Right ventricle myocardium inferior (tissue), 1 donor: ENCODE measurements at places on chromosomes 5 and 9. TPM values are rescaled to one million over a fixed set of nuclear protein-coding genes. Genes with fewer than 3 reads are reported as not detected.
A peak's percentile ranks its signal among the peaks of the same experiment; 100 is the strongest.

DNA sequence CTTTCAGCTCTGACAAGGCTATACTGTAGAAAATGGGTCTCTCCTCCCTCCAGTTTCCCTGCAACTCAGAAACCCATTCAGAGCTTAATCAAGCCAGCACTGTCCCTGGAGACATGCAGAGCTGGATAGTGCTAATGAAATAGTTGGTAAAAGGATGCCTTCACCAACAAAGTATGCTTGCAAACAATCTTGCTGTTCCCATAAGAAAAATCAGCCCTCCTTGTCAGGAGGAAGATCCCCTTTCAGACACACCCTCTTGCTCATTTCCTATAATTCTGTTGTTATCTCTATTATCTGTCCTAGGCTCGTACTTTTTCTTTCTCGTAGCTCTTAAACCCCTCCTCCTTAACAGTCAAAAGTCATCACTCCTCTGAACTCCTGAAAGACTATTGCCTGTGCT lies 9.9 kb upstream of the OSMR start:
- DNase-seq = no peak

GRCh38 chr5:168073991-168074800 lies 217.2 kb upstream of the WWC1 start:
- no peak for DNase-seq

- DNase-seq = peak; percentile 81
Measured at GRCh38 chr5:177133853-177134696, 502 bp downstream of the NSD1 start.

- DNase-seq = no peak
Measured at GRCh38 chr5:2898661-2899060, 147.2 kb upstream of the IRX2 start.

DNA sequence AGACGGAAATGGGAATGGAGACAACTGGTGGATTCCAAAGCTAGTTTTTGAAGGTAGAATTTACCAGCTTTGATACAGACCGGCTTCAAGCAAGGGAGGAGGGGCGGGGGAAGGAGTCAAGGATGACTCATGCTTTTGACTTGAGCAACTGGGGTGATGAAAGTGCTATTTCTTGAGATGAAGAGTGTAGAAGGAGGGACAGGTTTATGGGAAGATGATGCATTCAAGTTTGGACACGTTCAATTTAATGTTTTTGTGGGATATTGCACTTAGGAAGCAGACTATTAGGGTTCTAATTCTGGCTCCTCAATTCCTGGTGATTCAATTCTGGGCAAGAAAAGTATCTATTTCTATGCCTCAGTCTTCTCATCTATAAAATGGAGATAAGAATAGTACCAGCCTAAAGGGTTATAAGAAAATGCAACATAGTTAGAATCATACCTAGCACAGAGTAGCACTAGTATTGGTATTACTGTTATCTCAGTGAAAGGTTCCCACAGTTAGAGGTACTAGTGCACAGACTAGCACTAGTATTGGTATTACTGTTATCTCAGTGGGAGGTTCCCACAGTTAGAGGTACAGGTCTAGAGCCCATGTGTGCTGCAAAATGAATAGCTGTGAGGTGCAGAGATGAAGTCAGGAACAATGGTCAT lies 4.6 kb downstream of the NIPAL4 start:
- no peak for DNase-seq

GRCh38 chr5:158824241-158824882 lies 275.4 kb downstream of the EBF1 start:
- DNase-seq = no peak

DNA sequence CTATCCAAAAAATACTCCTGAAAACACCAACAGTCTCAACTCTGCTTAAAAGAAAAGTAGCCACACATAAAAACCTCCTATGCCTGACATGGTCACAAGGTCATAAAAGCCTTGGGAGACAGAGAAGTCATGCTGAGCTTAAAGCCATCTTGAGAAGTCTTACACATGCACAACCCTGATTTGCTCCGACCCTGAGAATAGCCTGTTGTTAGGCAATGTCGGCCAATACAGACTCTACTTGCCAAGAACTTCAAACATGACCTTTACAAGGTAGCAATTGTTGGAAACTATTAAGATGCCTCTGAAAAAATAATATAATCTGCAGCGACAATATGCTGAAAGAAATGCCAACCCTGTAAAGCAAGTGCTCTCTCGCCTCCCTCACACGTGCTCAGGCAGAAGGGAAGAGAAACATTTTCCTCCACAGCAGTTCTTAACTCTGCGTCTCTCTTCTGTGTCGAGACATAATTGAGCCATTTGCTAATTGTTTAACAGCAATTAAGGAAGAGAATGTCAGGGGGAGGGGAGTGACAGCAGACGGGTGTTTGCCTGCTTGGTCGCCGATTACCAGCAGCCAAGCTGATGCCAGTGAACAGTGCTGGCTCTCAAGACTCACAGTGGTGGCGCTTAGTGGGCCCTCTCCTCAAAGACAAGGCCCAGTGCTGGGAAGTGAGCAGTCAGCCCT lies 393.6 kb downstream of the SPOCK1 start:
- DNase-seq = no peak

RRAGA gene
- total RNA-seq = 76.9 TPM

- DNase-seq = no peak
Measured at GRCh38 chr5:74544811-74545210, 95.7 kb downstream of the ENC1 start.

DNA sequence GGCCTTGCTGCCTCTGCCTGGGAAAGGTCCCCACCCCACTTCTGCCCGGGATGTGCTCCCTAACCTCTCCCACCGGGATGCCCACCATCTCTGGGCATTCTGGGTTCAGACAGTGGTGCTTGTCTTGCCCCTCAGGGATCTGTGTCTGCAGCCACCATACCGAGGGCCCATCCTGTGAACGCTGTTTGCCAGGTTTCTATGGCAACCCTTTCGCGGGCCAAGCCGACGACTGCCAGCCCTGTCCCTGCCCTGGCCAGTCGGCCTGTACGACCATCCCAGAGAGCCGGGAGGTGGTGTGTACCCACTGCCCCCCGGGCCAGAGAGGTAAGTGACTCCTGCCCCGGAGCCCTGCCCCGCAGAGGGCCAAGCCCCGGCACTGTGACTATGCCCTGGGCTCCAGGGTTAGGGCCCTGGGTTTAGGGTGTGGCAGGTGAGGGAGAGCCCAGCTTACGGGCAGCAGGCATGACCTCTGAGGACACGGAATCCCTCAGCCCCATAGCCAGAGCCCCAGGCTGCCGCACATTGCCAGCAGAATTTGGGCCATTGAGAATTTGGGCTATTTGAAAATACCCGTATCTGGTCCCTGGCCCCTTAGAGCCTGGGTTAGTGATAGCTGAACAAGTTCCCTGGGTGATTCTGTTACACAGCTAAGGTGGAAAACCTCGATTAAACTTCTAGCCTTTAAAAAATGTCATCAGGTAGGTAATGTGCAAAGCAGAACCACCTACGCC lies 35.3 kb upstream of the AIF1L start:
- DNase-seq = no peak

GRCh38 chr5:32542216-32543059 lies 42.9 kb upstream of the SUB1 start:
- DNase-seq = no peak

DNA sequence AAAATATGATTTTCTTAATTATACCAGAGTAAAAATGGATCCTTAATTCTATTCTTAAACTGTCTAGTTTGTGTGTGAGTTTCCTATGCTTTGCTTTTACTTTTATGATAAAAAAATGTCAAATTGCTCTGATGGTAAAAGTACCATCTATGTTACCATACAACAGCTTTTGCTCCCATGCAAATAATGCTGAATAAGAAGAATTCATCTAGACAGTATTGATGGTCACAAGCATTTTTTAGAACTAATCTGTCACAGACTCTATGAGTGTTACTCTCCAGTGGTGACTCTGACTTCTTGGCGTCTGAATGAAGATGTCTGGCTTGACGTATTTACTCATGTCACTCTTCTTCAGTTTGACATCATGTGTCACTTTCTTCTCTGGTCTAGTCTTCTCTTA lies 608.1 kb upstream of the RORB start:
- DNase-seq = no peak

DNA sequence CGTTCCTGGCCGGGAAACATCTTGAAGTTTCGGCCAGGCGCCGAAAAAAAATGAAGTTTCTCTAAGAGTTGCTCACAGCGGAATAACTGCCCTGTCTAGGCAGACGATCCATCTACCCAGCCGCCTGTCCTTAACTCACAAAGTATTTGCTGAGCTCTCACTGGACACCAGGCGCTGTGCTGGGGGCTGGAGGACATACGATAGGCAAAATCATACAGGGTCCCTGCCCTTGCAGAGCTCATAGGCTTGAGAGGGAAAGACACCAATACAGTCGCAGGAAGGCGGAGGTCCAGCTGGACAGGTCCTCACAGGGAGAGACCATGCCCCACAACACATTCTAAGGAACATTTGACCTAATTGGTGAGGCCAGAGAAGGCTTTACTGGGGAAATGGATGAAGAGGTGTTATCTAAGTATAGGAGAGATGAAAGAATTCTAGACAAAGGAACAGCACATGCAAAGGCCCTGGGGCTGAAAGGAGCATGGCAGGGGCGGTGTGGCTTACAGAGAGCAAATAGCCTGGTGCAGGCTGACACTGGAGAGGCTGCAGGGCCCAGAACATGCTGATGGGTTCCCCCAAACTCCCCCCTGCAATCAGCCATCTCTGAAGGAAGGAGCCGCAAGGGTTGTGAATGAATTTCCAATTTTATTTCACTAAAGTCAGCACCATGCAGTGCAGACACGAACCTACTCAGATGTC lies 2.0 kb upstream of the MXD3 start:
- peak; percentile 47 for DNase-seq

SLC45A2 gene
- not detected for total RNA-seq

DNA sequence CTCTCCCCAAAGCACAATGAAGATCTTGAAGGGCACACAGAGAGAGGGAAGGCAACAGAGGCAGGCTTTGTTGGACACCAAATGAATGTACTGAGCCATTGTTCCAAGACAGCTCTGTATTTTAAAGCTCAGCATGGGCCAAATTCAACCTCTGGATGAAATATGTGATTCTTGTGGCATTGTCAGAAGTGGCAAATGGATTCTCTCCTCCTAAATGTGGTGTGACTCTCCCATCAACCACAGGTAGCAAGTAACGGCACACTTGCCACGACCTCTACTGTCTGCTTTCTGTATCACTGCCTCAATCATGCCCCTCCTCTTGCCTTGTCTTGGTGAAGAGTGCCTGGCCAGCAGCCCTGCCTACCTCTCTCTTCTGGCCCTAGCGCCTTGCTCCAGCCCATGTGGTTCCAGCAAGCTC lies 6.1 kb upstream of the MOB3B start:
- no peak for DNase-seq

TEX48 gene
- not detected for total RNA-seq

GRCh38 chr5:67077296-67077695 lies 119.3 kb downstream of the CD180 start:
- no peak for DNase-seq

- DNase-seq = no peak
Measured at GRCh38 chr5:161676103-161676502, 9.4 kb upstream of the GABRA6 start.

OMD gene
- total RNA-seq = 3.2 TPM

DNA sequence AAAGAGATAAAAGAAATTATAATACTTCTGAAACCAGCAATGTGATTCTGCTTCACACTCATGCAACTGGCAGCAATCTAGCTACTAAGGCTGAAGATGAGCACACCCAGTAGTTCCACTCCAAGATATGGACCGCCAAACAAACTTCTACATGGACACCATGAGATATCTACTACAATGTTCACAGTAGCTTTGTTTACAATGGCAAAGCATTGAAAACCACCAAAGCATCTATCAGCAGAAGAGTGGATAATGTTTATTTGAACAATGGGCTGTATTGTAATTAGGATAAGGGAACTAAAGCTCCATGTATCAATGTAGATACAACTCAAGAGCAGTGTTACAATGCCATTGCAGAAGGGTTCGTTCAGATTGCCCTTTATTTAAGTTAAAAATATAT lies 91.2 kb upstream of the ERBIN start:
- DNase-seq = no peak

EGFL7 gene
- total RNA-seq = 72.0 TPM

DNA sequence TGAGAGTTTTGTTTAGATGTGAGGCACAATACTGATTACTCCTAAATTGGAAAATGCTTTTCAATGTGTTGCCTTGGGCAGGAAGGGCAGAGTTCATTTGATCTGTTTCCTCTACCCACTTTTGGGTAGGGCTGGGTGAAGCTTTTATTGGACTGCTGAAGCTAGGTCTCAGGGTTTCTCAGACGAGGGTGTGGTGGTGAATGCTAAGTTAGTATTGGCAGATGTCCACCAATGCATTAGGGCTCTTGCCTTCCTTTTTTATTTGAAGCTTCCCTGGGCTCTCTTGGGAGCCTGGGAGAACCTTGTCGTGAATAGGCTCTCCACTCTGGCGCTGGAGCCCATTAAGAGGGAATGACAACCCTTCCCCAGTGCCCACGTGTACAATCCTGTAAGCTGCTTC lies 23.1 kb downstream of the SPTAN1 start:
- no peak for DNase-seq

DNA sequence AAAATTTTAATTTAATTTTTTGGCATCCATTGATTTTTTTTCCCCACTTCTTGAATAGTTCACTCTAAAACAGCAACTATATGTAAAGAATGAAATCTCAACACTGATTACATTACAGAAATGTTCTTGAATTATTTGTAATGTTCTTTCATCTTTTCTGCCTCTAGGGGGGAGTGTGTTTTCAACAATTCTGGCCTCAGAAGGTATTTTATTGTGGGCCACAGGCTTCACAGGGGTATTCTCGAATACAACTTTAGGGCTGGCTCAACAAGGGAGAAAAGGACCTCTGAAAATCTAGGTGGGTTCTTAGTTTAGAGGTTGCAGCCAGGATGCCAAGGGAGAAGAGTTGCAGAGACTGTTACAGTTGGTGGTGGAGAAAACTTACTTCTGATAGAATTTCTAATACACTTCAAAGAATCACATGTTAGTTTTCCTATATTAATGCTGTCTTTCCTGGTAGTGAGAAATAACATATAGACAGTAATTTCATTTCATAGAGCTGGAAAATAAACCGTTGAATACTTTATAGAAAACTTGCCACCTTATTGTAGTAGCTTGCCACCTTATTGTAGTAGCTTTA lies 3.6 kb upstream of the NPR3 start:
- DNase-seq = no peak

- DNase-seq = no peak
Measured at GRCh38 chr9:14650596-14650995, 42.6 kb downstream of the ZDHHC21 start.

DNA sequence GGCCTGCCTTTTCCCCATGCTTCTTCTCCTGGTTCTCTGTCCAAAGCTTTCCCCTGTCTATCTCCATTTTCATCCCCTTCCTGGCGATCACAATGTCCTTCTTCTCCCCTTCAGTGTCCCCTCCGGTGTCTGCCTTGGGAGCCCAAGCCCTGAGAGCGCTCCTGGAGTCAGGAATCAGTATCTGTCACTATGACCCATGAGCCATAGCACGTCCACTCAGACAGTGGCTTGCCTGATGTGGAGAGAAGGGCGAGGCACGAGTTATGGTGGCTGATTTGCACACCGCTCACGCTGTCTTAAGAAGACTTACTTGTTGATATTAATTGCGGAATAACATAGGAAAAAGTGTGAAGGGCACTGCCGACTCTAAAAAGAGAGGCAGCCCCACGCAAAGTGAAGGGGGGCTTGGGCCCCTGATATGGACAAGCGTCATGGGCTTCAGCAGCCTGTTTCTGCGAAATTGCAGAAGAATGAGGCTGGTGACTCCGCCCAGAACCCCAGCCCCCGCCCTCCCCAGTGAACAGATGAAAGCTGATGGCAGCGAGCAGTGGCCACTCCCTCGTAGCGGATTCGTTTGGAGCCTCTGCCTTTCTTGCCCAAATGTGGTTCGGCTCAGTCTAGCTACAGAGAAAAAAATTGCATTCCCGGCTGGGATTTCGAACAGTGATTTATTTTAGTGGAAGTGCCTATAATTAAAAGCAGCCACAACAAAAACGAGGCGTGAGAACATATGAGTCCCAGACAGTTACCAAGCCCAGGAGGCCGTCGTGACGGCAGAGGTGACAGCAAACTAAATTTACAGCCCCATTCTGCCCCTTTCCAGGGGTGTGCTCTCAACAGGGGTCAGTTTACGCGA lies 149.8 kb downstream of the ICE1 start:
- no peak for DNase-seq
